ENCODE measurements at places on chromosomes 3 and 15.

- no peak for DNase-seq
Measured at GRCh38 chr3:8903191-8903590, 60.1 kb downstream of the RAD18 start.

- no peak for DNase-seq
Measured at GRCh38 chr3:171901615-171902312, 58.6 kb downstream of the TMEM212 start.

DNA sequence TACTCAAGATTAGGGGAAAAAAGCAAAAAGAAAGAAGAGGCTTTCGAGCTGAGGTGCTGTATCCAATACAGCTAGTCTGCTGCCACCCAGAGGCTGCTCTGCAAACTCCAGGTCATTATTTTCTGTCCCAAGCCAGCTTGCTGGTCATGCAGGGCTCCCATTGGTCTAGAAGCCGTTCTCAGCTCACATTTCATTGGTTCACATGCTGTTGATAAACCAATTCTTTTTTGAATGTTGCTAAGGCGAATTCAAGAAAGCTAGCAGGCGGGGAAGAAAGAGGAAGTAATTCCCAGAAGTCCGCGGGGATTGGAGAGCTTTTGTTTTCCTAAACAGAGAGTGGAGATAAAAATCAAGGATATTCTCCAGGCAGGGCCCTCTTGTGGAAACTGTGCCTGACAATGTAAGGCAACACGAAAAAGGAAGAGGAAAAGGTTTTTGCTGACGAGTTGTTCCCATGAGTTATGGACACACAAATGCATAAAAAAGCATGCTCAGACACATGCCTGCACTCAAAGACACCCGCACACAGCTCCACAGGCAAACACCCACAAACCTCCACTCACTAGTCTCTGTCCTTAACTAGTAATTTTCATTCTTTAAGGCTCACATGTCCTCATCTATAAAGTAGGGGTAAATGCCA, 33.4 kb downstream of the FSTL1 start:
- peak; percentile 99 for DNase-seq

DNA sequence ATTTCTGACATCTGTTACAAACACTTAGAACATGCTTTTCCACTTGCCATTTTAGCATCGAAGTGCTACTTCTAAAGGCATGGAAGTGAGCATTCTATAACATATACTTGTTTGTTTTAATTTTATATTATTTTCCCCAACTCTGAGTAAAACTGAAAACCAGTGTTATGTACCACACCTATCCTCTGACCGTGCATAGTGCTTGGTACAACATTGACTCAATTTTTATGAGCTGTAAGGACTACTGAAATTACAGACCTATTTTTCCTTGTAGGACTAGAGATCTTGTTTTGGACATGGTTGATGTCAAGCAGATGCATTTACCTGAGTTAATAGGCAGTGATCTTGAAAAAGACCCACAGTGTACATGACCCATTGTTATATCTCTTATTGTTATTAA, 51.5 kb upstream of the CCNB2 start:
- DNase-seq = no peak

GRCh38 chr3:171058058-171058457, 31.5 kb upstream of the SLC2A2 start:
- DNase-seq = peak; percentile 53
